ENCODE measurements at places on chromosomes 7 and 10.

DNA sequence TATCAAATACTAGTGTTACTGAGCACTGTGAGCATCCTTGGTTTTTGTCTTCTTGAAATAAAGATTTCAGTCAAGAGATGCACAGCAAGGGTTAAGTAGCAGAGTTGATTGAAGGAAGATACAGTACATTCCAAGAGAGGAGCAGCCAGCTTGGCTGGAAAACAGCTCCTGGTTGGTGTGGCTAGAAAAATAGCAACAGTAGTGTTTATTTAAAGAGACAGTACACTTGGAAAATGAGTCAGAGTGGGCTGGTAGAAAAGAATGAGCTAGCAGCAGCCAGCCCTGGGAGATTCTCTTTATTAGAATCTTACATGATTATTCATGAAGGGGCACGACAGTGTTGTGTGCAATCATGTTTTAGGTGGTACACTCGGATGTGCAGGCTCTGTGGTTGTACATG is 1016.4 kb upstream of the SORCS1 start:
- DNase-seq = no peak

DNA sequence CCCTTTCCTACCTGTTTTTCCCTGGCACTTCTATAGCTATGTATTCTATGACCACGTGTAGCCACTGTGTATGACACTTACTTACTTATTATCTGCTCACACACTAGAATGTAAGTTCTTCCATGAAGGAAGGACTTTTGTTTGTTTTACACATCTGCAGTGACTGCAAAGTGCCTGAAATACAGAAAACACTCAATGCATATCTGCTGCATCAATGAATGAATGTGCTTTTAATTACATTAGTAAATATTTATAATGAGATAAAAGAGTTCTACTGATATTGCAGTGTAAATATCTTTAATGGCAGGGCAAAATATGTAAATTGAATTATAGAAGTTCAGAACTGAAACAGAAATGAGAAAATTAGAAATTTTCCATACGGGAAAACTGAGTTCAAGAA is 43.5 kb upstream of the CDC14C start:
- DNase-seq = no peak

GRCh38 chr10:114448897-114449296 is 44.6 kb upstream of the AFAP1L2 start:
- no peak for DNase-seq

DNA sequence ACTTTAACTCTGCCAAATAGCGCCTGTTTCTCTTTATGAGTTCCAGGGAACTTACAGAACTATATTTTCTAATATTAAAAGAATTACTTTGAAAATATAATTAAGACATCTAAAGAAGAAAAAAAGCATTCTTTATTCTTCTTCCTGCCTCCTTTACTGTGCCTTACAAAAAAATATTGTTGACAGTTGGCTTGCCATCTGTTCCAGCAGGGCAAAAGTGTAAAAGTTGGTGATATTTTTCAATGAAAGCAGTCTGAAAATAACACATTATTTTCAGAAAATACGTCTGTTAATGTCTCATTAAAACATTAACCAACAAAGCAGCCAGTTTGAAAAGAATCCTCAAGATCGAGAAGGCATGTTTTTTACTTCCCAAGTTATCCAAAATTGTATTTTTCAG is 1032.2 kb upstream of the LRRTM3 start:
- DNase-seq = no peak

DNA sequence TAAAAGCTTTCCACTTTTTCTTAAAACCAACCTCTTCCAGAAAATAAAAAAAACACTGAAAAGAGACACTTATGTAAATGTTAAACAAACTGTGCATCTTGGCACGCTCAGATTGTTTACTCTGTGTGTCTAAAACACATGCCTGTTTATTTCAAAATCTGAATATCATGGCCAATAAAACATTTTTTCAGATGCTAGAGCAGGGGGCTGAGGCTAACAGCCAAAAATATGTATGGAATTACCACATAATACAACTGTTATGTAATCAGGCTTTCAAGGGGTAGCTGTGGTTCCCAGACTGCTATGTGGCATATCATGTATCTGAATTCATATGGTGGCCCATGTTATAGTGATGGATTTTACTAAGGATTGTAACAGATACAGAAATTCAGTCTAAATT is 130.4 kb downstream of the HIBADH start:
- no peak for DNase-seq

DNA sequence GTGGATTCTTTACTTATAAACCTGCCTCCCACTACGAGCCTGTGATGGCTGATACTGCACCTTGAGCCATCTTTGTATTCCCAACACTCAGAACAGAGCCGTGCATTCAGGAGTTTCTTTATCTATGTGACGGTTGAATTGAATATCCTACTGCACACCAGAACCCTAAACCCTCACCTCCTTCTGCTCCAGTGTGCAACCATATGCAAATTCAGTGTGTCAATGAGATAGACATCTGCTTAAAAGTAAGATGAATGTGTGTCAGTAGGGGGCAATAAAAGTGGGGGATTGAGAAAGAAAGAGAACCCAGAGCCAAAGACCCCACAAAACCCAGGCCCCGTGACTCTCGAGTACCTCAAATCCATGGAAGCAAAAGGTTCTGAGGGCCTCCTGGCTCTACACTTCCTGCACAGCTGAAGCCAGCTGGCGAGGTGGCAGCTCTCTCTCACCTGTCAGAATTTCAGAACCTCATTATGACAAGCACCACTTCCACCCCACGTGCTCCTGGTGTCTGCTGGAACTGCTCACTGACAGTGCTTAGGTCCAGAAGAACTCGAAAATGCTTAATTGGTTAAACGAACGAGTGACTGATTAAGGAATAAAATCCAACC is 143.3 kb upstream of the GPR26 start:
- DNase-seq = no peak

DNA sequence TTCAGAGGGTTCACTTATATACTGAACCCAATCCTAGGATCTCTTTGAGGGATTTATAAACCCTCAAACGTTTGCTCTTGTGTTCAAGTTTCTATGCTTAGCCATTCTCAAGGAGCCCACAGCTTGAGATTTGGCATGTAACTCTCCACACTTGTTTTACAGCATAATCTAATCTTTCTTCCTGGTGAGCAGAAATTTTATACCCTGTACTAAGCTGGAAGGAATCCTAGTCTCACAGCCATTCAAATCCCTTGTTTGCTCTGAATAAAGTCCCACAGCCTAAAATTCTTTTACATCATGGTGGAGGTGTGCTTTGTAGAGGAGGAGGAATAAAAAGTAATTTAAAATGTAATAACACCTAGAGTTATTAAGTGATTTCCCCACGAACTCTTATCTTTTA is 5.3 kb upstream of the AGR2 start:
- DNase-seq = no peak

GRCh38 chr10:17651896-17652295 is 7.9 kb downstream of the STAM start:
- DNase-seq = no peak

- DNase-seq = no peak
Observed at GRCh38 chr7:139431010-139431409, 52.5 kb downstream of the KLRG2 start.

GRCh38 chr10:91602868-91603568 is 29.9 kb downstream of the PPP1R3C start:
- no peak for DNase-seq

DNA sequence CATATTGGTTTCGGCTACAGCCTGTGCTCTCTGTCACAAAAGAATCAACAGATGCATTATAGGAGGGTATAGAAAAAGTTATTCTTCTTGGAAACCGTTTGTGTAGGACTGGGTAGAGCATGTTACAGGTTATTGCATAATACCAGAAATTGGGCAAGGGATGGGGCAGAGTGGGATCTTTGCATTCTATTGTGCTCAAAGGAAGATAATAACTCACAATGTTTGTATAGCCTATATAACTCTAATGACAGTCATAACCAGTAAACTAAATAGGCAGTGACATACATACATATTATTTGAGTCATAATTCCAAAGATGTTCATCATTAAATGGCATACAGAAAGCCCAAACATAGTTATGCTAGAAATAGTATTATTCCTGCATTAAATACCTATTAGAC is 179.7 kb downstream of the XPNPEP1 start:
- DNase-seq = no peak

- no peak for DNase-seq
Observed at GRCh38 chr7:115477193-115477651, 553.3 kb downstream of the TFEC start.

All from adrenal gland (tissue), 19 donors.